ENCODE measurements at places on chromosomes 2 and 18.
A peak's percentile ranks its signal among the peaks of the same experiment; 100 is the strongest.

DNA sequence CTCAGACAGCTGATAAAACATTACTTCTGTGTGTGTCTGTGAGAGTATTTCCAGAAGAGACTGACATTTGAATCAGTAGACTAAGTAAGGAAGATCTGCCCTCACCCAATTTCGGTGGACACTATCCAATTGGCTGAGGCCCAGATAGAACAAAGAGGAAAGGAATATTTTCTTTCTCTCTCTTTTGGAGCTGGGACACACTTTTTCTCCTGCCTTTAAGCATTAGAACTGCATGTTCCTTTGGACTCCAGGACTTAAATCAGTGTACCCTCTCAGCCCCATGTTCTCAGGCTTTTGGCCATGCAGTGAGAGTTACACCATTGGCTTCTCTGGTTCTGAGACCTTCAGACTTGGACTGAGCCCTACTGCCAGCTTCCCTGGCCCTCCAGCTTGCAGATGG lies 3.3 kb upstream of the SRBD1 start:
- no peak for DNase-seq

GRCh38 chr18:79555885-79556284 lies 123.7 kb upstream of the CTDP1 start:
- DNase-seq = no peak

DNA sequence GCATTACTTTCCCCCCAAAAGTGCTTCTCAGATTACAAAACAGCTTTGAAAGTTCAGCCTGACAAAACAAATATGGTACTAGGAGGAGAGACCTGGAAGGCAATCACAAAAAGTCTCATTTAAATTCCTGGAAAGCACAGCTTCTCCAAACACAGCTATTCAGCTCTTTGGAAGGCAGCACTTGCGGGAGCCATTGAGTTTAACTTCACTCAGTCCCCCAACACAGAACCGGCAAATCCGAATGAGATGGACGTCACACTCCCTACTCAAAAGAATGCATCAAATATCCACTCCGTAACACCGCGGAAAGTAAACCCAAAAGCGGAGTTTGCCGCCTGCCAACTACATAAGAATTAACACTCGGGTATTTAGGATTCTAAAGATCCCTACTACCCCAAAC lies 638 bp downstream of the ST6GAL2 start:
- DNase-seq = no peak

DNA sequence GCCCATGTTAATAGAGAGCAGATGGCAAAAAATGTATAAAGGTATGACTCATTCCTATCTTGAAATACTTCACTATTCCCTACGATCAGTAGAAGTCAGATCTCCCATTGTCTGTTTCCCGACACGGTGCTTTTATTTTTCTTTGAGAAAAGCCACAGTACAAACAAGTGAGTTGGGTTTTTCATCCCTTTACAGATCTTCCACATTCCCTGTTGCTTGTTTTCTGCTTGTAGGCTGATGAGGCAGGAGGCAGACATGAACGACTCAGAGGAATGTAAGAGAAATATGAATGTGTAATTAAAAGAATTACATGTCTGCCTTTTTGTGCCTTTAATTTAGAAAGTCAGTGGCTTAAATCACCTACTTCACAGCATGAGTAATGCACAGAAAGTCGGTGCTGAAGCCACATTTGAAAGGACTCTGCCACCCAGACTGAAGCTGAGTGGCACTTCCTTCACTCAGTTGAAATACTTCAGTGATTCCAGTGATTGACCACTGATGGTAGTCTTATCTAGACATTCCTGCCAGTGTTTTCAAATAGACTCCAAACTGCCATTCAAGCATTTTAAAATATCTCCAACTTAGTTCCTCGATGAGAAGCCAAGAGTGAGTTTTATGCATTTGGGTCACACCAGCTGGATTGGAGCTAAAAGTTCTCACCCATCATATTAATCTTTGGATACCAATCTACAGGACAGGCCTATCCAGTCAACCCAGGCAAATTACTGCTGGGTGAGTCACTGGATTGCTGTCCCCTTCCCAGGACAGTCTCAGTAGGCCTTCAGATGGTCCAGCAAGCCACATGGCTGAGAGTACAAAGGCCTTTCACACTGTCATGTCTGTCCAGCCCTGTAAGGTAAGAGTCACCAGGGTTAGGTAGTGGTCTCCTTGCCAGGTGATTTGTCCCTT lies 79.0 kb downstream of the COLEC12 start:
- DNase-seq = no peak

DNA sequence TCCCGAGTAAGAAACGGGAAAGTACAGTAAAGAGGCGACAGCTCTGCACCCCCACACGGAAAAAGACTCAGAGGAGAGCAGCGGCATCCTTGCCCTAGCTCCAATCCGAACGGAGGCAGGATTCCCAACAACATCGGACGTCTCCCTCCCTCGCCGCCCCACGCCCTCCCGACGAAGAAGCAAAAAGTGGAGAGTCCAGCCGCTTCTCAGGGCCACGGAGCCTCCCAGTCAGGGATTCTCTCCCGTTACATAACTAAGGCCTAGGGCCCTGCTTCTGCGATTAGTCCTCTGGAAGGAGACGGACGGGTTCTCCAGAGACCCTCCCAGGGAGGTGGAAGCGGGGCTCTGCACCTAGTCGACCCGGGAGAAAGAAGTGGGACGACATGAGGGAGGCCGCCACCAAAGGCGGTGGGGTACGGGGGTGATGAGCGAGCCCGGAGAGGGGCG lies 587 bp downstream of the SUMO1 start:
- DNase-seq = peak; percentile 29

GRCh38 chr2:190953257-190953656 lies 60.7 kb downstream of the STAT1 start:
- no peak for DNase-seq

DNA sequence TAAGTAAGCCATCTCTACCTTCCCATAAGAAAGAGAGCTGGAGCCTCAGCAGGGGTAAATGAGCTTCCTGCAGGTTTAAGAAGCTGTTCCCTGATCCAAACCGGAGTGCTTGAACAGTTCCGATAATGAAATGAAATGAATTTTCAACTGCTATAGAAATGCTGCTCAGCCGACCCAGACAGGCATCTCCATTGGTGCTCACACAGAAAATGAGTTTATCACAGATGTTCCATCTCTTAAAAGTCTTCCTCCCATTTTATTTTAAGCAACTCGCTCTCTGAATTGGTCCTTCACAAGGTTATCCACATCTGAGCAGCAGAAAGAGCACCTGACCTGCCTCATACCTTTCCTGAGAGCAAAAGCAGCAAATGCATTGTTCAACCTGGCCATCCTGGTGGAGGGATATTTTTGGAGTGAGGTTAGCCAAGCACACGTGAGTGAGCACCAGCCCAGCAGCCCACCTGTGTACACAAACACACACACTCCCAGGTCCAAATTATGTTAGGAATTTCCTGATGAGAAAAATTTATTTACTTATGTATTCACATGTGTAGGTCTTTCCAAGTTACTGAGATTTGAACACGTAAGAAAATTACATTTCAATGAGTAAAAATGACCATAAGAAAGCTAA lies 42.2 kb upstream of the CCDC68 start:
- no peak for DNase-seq

DNA sequence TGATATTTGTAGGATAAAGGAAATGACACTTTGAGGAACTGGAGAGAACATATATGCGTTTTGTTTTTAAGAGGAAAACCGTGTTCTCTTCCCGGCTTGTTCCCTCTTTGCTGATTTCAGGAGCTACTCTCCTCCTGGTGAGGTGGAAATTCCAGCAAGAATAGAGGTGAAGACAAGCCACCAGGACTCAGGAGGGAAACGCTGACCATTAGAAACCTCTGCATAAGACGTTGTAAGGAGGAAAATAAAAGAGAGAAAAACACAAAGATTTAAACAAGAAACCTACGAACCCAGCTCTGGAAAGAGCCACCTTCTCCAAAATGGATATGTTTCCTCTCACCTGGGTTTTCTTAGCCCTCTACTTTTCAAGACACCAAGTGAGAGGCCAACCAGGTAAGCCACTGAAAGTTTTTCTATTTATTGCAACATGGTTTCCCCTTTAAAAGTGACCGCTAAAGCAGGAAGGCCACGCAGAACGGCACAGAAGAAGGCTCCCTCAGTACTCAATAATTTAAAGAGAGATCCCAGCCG lies 735 bp downstream of the NRP2 start:
- DNase-seq = no peak

- DNase-seq = peak; percentile 67
Measured at GRCh38 chr2:3519255-3520205, at the start of gene ADI1. Gene ADI1 (minus strand): TSS chr2:3519531. CDS start chr2:3519487, 44 bp downstream.
